ENCODE measurements at places on chromosomes 5 and 9.

- DNase-seq, result no peak
Observed at GRCh38 chr9:92657296-92658094, 12.4 kb downstream of the IPPK start.

DNA sequence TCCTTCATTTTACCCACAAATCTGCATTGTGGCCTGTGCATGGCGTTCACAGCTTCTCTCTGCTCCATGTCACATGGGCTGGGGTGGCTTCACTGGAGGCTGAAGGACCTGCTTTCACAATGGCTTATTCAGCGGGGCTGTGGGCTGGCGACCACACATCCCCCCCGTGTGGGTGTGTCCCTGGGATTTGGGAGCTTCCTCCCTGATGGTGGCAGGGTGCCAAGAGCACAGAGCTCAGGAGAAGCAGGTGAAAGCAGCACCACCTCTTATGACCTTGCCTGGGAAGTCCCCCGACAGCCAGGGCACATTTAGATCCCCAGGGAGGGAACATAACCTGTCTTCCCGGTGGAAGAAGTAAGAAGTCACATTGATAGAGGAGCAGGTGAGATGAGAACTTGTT lies 5.0 kb upstream of the MED10 start:
- peak; percentile 58 for DNase-seq

- no peak for DNase-seq
Observed at GRCh38 chr9:88478246-88478645, 56.7 kb upstream of the NXNL2 start.

DNA sequence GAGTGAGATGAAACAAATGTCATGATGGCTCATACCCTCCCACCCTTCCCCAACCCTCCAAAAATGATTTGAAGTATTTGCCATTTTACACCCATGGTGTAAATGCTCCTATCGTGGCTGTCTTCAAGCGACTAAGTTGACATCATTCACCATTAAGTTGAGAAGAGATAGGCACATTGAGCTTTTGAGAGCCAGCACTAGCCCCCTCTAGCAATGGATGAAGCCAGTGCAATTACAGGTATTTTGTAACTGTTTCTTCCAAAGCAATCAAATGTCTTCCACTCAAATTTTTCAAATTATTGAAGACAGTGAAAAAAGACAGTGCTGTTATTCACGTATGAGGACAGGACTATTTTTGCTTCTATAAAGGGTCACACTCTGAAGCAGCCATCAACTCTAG lies 371.5 kb upstream of the KLF4 start:
- DNase-seq, result no peak

GRCh38 chr5:35781181-35781790 lies 75.4 kb upstream of the IL7R start:
- no peak for DNase-seq

DNA sequence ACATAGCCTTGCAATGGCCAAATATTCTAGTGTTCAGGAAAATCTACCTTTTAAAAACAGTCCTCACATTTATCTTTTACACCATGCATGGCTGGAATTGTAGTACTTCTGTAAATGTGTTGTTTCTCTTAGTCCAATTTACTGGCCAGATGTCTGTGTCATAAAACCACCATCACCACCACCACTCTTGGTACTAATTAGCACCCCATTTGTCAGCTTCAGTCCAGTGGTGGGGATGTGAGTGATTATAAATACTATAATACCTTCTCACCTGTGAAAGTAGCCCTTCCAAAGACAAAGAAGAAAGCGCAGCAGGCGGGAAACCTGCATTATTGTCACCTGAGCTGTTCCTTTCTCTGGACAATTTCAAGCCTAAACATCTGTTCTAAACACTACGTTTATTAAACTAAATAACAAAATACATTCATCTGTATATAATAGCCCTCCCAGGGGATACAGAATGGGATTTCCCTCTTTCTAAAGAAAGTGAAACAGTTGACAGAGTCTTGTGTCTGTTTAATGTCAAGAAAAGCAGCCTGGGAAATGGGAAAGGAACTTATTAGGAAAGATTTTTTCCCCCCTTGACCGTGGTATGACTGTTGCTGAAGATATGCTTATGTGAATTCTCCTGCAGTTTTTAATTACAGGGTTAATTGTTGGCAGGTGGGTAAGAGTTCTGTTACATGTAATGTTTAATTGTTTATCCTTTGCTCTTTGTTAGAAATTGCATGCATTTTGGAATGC lies 144.5 kb upstream of the NUDT12 start:
- DNase-seq, result peak; percentile 54

- DNase-seq, result no peak
Observed at GRCh38 chr9:81423589-81424326, 265.6 kb downstream of the TLE1 start.

GRCh38 chr5:99922386-99922785 lies 612.8 kb upstream of the FAM174A start:
- DNase-seq, result no peak

DNA sequence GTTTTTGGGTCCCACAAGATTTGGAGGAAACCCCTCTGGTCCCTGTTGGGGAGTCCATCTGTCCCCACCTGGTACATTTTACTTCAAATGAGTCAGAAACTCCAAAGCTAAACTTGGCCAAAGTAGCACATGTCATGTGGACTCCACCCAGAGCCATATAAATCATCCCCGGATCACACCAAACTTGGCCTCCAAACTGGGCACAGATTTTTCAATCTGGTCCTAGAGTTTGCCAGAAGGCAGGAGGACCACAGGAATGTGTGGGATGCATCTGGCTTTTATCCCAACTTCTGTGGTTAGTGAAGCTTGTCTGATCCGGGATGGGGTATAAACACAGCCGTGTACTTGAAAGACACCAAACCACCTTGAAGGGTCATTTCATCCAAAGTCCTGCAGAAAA lies 66.3 kb downstream of the MAT2B start:
- DNase-seq, result no peak

- DNase-seq, result no peak
Observed at GRCh38 chr9:8860925-8861324, 1061.3 kb upstream of the DMAC1 start.

GRCh38 chr9:78884611-78885150 lies 587.8 kb downstream of the PSAT1 start:
- no peak for DNase-seq

GRCh38 chr5:39430461-39430860 lies 5.7 kb upstream of the DAB2 start:
- no peak for DNase-seq

- no peak for DNase-seq
Observed at GRCh38 chr9:127860260-127860659, 5.8 kb upstream of the ENG start.

DNA sequence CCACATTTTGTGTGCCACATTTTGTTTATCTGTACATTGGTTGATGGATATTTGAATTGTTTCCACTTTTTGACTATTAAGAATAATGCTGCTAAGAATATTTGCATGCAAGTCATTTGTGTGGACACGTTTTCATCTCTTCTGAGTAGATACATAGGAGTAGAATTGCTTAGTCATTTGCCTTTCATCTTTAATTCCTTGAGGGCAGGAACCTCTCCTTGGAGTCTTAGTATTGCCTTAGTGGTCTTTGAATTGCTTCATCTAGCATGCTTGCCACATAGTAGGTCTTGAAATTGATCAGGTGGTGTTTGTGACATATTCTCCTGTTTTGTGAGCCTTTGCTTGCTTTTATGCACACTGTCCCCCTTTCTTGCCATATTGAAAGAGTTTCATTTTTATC lies 128.5 kb downstream of the NR3C1 start:
- no peak for DNase-seq

- no peak for DNase-seq
Observed at GRCh38 chr5:128913551-128913950, 51.7 kb upstream of the SLC27A6 start.

DNA sequence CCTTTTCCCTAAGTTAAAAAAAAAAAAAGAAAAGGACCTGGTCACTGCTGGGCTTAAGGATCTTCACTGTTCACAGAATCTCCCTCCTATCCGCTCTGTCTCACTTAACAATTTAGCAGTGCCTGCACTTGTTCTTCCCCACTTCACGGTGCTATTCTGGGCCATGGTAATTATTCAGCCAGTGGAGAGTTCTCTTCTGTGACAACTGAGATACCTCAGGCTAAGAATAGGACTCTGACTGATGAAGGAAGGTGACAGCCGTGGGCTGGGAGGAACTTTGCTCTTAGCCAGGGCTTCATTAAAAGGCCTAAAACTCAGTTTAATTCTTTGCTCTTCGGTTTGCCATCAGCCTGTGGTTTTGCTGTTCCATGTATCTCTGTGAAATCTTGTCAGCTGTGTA lies 51.9 kb upstream of the ENTREP1 start:
- no peak for DNase-seq

GRCh38 chr5:148063861-148064260 lies at the start of gene SPINK5:
TSS of gene SPINK5 (plus strand) at chr5:148063980. CDS start at chr5:148064045, 65 bp downstream.
- no peak for DNase-seq

DNA sequence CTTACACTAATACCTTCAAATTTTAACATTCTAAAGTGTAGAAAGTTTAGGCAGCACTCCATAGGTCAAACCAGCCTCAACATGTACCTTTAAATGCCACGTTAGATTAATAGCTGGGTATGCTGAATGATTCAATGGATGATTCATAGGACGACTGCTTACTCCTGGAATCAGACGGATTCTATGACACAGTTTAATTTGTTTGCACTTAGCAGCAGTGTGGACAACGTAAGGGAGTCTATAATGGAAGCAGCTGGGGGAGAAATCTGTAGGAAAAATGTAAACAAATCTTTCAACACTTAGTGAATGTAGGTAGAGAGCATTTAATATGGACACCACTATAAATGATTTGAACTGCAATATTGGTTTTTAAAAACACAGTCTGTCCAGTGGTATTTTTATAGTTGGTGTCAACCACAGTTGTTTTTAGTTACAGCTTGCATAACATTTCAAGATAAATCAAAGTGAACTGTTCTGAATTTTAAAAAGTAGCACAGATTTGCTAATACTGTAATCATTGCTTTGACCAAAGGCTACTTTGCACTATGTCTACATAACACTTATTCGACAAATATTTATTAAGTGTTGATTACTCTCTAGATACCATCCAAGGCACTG lies 701.5 kb upstream of the MEF2C start:
- peak; percentile 79 for DNase-seq

DNA sequence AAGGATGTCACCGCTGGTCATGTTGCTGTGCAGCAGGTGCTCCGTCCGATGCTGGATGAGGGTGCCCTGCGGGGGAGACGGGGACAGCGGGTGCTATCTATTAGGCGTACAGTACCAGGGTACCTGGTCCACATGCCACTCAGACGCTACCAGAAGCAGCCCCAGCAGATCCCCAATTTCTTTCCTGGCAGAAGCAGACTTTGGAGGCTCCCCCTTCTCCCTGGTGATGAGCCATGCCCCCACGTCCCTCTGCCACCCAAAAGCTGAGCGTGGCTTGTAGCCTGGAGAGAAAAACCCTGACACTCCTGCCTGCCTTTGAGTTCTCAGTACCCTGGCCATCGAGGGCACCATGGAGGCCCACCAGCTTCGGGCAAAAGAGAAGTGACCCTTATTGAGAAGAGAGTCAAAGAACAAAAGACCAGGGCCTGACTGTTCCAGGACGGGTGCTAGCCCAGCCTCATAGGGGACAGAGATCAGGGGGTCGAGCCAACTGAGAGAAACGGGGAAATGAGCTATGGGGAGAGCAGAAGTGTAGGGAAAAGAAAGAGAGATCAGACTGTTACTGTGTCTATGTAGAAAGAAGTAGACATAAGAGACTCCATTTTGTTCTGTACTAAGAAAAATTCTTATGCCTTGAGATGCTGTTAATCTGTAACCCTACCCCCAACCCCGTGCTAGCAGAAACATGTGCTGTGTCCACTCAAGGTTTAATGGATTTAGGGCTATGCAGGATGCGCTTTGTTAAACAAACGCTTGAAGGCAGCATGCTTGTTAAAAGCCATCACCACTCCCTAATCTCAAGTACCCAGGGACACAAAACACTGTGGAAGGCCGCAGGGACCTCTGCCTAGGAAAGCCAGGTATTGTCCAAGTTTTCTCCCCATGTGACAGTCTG lies 62.0 kb upstream of the ZNF354B start:
- DNase-seq, result no peak

- DNase-seq, result no peak
Observed at GRCh38 chr9:124137009-124137943, 120.5 kb upstream of the NEK6 start.

- DNase-seq, result no peak
Observed at GRCh38 chr5:175715627-175716522, 58.0 kb downstream of the HRH2 start.

DNA sequence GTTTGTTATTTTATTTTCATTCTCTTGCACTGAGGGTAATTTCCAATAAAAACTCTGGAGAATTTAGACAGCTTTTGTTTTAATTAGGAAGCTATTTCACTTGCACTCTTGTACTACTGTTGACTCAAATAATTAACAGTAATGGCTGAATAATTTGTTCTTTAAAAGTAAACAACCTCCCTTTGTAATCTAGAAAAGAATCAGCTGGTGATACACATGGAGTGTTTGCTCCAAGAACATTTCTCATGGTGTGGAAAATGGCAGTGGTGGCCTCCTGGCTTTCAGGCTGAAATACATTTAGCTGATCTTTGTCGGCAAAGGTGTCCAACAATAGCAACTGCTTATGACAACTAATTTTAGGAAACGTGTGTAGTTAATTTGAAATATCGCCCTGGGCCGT lies 129.4 kb downstream of the C9orf152 start:
- DNase-seq, result peak; percentile 91

GRCh38 chr5:172730981-172731679 lies 39.9 kb downstream of the DUSP1 start:
- DNase-seq, result no peak

GRCh38 chr9:134971196-134971595 lies 53.5 kb upstream of the FCN1 start:
- DNase-seq, result no peak

DNA sequence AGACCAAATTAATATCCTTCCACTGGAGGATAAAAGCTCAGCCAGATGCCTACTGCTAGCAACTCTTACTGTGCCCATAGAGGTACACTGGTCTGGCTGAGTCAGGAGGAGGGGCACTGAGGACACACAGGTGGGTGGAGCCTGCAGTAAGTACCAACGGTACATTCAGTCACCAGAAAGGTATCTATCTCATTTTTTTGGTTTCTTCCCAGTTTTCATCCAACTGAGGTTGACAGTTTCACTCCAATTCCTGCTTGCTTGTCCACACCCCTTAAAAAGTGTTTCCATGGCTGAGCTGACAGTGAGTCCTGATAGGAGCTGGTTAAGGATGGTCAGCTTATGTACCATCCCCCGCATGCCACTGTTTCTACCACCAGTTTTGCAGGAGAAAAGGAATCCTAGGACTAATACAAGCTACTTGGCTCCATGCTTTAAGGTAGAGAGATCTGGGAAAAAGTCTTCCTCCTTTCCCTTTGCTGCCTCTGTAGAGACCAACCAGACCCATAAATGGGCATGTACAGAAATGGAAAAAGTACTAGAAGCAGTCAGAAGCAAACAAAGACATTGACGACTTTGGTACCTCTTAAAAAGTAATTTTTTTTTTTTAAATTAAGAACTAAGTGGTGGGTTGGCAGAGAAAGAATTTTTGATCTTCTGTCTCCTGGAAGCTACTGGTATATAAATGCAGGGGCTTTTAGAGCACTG lies 3.2 kb downstream of the ELL2 start:
- DNase-seq, result no peak
